Heart left ventricle (tissue), 16 donors: ENCODE measurements at places on chromosomes 1 and 21.

DNA sequence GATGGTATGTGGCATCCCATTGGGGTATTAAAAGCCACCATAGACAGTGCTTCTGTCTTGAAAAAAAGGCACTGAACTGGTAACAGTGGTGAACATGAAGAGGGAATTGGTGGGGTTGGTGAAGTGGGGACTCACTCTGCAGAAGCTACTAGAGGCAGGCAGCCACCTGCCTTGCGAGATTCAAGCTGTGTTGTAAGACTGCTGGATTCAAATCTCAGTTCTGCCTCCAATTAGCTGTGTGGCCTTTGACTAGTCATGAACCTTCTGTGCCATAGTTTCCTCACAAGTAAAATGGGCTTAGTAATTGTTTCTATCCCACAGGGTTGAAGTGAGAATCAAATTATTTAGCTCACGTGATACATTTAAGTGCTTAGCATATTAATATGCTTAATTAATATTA lies 16.6 kb upstream of the ELOA start:
- no peak for DNase-seq

DNA sequence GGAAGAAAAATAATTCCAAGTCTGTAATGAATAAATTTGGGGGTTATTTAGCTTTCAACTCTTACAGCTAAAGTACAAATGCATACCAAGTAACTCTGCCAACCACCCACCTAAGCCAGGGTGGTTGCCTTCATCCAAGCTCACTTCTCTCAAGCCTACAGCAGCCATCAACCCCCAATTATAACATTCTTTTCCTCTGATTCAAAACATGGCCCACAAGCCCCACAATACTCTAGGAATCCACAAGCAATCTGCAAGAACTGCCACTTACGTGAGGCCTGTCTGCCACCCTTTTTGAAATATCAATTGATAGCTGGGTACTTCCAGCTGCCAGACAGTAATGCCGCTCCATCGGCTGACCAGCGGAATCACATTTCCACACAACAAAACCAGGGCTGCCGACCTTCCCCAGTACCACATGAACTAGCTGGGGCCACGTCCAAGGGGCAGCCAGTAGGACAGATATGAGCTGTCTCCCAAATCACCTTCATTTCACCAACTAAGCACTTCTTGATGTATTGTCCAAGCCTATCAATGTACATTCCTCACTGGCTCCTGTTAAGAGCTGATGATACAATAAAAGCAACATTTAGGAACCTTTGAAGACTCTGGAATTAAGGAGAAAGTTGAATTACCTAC lies 3.2 kb downstream of the LBR start:
- no peak for DNase-seq

GRCh38 chr1:202015662-202015937 lies 5.2 kb downstream of the ELF3 start:
- DNase-seq: no peak

DNA sequence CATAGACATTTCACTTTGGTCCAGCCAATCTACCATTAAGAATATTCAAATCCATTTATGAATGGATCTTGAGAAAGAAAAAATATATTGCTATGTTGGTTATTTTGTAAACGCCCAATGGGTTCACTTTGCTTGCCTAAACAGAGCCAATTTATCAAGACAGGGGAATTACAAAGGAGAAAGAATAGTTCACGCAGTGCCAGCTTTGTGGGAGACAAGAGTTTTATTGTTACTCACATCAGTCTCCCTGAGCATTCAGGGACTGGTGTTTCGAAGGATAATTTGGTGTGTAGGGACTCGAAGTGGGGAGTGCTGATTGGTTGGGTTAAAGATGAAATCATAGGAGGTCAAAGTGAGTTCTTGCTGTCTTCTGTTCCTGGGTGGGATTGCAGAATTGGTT lies 135.3 kb downstream of the GABPA start:
- no peak for DNase-seq

GRCh38 chr1:87706203-87706602 lies 377.5 kb downstream of the LMO4 start:
- DNase-seq: no peak

DNA sequence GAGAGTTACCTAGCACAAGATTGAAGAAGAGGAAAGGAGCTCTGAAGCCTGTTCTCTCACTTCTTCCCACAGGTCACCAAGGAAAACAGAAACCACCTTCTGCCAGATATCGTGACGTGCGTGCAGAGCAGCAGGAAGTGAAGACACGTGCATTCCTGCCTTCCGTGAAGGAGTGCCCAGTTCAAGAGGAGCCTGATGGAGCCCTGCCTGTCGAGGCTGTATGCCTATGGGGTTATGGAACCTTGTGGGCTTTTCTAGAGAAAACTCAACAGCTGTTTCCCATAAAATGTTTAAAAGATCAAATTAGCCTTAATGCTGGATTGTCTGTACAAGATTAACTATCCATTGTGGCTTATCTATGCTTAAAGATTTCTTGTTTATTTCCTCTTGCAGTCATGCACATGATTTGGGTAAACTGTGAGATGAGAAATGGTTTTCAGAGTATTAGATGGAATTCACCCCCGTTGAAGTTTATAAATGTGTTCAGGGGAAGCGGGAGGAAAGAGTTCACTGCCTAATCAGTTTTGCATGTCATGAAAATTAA lies 27.8 kb downstream of the NTPCR start:
- DNase-seq: no peak

- no peak for DNase-seq
These were observed 24.0 kb downstream of the MTOR start for GRCh38 chr1:11238311-11238710.
